ENCODE measurements at places on chromosomes 5 and 9. TPM values are rescaled to one million over a fixed set of nuclear protein-coding genes. Genes with fewer than 3 reads are reported as not detected.

Gene EMB
- total RNA-seq: 139 TPM

DNA sequence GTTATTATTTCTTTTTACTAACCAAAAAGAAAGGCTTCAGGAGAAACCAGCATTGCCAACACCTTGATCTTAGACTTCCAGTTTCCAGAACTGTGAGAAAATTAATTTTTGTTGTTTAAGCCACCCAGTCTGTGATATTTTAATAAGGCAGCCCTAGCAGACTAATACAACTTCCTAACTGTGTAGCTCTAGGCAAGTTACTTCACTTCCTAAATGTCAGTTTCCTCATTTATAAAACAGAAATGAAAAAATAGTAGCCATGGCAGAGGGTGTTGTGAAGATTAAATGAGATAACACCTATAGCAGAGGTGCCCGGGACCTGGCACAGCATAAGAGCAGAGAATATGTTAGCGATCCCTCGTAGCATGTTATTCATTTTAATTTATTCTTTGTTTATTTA, 66.6 kb upstream of the HAND1 start:
- no peak for DNase-seq

Gene C1QTNF3
- total RNA-seq: 2.8 TPM

- no peak for DNase-seq
Measured at GRCh38 chr9:17191082-17191481, 56.2 kb downstream of the CNTLN start.

DNA sequence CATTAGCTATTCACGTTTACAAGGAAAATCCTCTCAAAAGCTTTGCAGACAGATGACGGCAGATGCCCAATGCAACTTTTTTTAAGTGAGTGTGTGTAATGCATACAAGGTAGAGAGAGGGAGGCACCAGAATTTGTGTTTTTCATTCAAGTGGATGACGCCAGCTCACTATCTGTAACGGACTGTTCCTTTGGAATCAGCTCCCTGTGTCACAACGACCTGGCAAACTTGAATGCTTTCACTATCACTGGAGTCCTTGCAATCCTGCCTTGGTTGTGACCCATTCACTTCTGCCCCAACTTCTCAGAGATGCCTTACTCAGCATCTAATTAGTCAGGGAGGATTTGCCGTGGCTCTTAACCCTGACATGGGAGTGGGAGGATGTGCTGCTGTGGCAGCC, 148.5 kb downstream of the BNC2 start:
- no peak for DNase-seq

Gene SLC25A2
- 0.84 TPM for total RNA-seq

Gene ENDOG
- total RNA-seq: 24.7 TPM

DNA sequence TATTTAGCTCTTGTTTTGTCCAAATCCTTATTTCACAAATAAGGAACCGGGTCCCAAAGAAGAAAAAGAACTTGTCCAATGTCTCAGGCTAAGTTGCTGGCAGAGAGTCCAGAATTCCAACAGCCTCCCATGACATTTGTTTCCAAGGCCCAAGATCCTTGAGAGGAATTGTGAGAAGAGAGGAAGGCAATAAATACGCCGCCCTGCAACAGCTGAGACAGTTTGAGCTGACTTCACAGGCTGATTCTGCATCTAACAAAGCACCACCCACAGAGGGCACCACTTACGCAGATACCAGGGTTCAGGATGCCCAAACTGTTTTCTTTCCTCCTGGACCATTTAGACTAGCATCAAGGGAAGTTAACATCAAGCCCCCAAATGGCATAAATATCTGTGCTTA, 211.3 kb downstream of the FAM114A2 start:
- DNase-seq: no peak

DNA sequence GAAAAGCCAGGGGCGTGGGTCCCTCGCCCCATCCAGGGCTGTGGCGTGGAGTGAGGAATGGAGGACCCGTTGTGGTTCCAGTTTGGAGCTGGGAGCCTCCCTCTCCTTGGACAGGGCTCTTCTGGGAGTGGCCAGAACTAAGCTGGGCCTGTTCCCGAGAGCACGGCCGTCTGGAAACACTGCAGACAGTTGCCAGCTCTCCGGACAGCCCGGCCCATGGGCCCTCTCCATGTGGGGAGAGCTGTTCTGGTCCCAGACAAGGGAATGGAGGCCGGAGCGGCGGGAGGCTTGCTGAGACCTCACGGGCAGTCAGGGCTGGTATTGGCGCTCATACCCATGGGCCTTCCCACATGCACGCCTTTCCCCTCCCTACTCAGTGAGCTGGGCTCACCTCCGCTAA, 45.2 kb upstream of the FCN2 start:
- DNase-seq: no peak

DNA sequence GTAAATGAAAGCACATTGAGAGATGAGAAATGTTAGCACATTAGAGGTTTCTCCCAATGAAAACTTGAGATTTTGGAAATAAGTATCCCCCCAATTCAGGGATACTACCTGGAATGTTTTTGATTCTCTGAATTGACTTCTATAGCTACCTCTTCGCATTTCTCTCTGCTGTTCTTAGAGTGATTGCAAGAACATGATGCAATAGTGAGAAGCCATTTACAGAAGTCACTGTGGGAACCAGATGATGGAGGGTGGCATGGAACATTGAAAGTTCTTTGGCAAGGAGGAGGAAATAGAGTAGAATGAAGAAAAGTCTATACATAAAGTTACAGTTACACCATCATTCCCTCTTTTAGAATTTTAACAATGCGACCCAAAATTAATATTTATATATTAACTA, 9.2 kb downstream of the NPR3 start:
- DNase-seq: no peak

DNA sequence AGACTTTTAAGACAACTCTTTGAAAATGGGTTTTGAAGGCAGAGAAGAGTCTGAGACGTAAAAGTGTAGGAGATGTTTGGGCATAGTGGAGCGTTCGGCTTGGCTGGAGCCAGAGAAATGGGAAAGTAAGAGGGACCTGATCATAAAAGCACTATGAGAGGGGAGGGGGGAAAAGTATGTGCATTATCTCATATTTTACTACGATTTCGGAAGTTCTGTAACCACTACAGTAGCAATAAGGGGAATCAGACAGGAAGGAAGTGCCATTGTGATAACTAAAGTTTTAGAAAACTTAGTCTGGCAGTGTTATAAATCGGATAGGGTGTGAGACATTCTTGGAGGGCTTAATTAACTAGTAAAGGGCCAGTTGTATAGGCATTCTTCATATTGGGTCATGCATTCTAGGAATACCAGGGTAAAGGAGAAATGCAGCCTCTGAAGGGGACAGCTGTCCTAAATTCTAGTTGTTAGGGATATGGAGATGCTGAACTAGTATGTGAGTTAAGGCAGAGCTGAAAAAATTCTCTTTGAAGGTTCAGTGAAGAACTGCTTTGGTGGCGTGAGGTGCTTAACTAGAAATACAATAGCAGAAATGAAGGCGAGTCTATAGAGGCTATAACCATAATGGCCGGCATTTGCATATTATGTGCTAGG, 83.8 kb upstream of the FREM1 start:
- DNase-seq: no peak

GRCh38 chr5:98031496-98031895, 742.0 kb upstream of the RGMB start:
- DNase-seq: no peak

Gene TMEM232
- 0.47 TPM for total RNA-seq

- DNase-seq: no peak
Measured at GRCh38 chr9:7983490-7983889, 183.9 kb upstream of the DMAC1 start.

GRCh38 chr9:70398145-70398556, 16.3 kb downstream of the KLF9 start:
- no peak for DNase-seq
